Cardiac muscle cell (in vitro differentiated cells and primary cell): ENCODE measurements at places on chromosomes 4 and X. TPM values are rescaled to one million over a fixed set of nuclear protein-coding genes. Genes with fewer than 3 reads are reported as not detected.

CENPVL3 gene
- total RNA-seq, result 4.9 and 6.3 TPM in 2 replicates

PDZD4 gene
- total RNA-seq, result 5.4 and 5.8 TPM in 2 replicates

CENPE gene
- 1.1 and 16.4 TPM in 2 replicates for total RNA-seq

DNA sequence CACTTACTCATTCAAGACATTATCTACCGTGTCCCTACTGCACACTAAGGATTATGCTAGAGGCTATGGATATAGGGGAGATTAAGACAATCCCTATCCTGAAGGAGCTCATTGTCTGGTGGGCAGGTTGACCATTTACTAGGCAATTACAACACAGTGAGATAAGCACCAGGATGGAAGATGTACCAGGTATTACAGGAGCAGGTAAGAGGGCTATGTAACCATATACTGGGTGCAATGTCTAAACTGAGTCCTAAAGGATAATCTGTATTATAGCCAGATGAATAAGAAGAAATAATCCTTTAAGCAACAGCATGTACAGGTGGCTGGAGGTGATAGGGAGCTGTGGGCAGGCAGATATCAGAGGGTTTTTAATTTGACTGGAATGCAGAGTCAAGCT lies 113.3 kb upstream of the TBC1D9 start:
- H3K4me1 ChIP-seq, result peaks cover 37% of the 10 kb centered on the region
- H3K27me3 ChIP-seq, result no peaks in the 10 kb centered on the region
- no peak overlapping the region for H3K27ac ChIP-seq

FAM149A gene
- 9.1 and 9.8 TPM in 2 replicates for total RNA-seq

DNA sequence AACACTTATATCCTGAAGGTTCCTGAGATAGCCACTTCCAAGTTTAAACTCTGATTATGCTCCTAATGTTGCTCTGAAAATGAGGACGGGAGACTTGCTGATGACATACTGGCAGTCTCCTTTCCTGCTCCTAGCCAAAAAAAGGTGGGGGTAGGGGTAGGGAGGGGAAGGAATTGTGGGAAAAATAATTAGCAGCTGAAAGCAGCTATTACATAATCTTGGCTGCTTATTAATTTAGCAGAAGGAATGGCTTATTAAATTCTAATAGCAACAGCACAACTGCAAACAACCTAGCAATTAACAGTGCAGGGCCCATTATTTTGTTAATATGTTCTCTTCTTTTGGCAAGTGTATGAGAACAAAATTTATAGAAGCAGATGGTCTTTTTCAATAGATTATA lies 2.0 kb upstream of the AP1S2 start:
- H3K4me1 ChIP-seq, result peaks cover 10% of the 10 kb centered on the region
- no peaks in the 10 kb centered on the region for H3K27me3 ChIP-seq
- no peak overlapping the region for H3K27ac ChIP-seq
- DNase-seq, result no peak
- H3K36me3 ChIP-seq, result peaks cover 5% of the 10 kb centered on the region

- no peaks in the 10 kb centered on the region for H3K4me1 ChIP-seq
- no peak for DNase-seq
- no peaks in the 10 kb centered on the region for H3K36me3 ChIP-seq
- no peaks in the 10 kb centered on the region for H3K27me3 ChIP-seq
- no peak overlapping the region for H3K27ac ChIP-seq
- H3K4me3 ChIP-seq, result no peak overlapping the region
These were observed 285.1 kb downstream of the FRMPD4 start for GRCh38 chrX:12423346-12423745.

DNA sequence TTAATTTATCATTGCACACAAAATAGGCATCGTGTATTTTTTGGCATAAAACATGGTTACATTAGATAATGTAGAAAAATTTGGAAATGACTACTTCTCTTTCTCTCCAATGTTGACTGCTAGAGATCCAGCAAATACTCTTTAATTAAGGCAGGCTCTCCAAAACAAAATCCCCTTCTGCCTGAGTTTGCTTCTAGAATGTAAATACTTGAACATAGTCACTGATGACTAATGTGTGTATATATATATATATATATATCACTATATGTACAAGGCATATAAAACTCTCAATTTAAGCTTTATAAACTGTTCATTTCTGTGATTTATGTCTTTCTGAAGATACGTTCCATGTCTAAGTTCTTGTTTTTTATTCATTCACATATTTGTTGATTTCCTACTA lies 67.2 kb upstream of the CAMK2D start:
- no peaks in the 10 kb centered on the region for H3K36me3 ChIP-seq
- H3K4me1 ChIP-seq, result no peaks in the 10 kb centered on the region
- H3K27ac ChIP-seq, result no peak overlapping the region
- DNase-seq, result no peak
- no peaks in the 10 kb centered on the region for H3K27me3 ChIP-seq
- H3K4me3 ChIP-seq, result no peak overlapping the region

GDPD2 gene
- total RNA-seq, result not detected in 2 replicates

FAM241A gene
- total RNA-seq, result 1.7 and 2.3 TPM in 2 replicates

NIPAL1 gene
- total RNA-seq, result 3.6 and 8.5 TPM in 2 replicates

GRCh38 chr4:23333946-23334878 lies 555.6 kb downstream of the PPARGC1A start:
- no peaks in the 10 kb centered on the region for H3K27me3 ChIP-seq

DNA sequence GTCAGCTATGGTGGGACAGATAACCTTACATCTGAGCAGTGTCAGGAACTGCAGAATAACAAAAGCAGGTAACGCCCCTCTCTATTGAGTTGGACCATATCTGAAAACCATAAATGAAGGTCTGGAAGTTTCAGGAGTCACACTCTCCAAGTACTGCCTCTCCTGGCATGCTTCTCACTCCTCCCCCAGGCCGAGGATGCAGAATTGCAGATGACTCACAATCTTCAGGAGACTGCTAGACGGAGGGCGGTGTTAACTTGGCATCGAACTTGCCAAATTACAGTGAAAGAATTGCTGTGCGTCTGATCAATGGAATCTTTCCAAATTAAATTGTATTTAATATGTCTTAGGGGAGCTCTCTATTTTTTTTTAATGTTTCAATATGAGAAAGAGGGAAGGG lies 67.1 kb upstream of the TRIM2 start:
- H3K4me3 ChIP-seq, result no peak overlapping the region
- H3K27me3 ChIP-seq, result no peaks in the 10 kb centered on the region
- no peak overlapping the region for H3K27ac ChIP-seq

GRCh38 chrX:63920875-63921274 lies 135.9 kb upstream of the ARHGEF9 start:
- H3K27me3 ChIP-seq, result no peaks in the 10 kb centered on the region
- no peaks in the 10 kb centered on the region for H3K4me1 ChIP-seq
- no peak overlapping the region for H3K27ac ChIP-seq
- no peak overlapping the region for H3K4me3 ChIP-seq
- H3K36me3 ChIP-seq, result no peaks in the 10 kb centered on the region
- no peak for DNase-seq

FAM184B gene
- total RNA-seq, result not detected in 2 replicates

GRCh38 chrX:96386325-96386724 lies 298.3 kb upstream of the DIAPH2 start:
- no peak overlapping the region for H3K4me3 ChIP-seq
- no peak for DNase-seq
- no peaks in the 10 kb centered on the region for H3K4me1 ChIP-seq
- H3K36me3 ChIP-seq, result no peaks in the 10 kb centered on the region
- no peaks in the 10 kb centered on the region for H3K27me3 ChIP-seq

- no peaks in the 10 kb centered on the region for H3K4me1 ChIP-seq
- H3K27me3 ChIP-seq, result no peaks in the 10 kb centered on the region
- H3K27ac ChIP-seq, result no peak within 1 kb of the TSS
- H3K4me3 ChIP-seq, result no peak within 1 kb of the TSS
- no peak for DNase-seq
These were observed at the start of gene CYSLTR1 for GRCh38 chrX:78327370-78328086. Gene CYSLTR1, minus strand, starts transcription at chrX:78327611. Its CDS starts 53,865 bp downstream, at chrX:78273746.

DNA sequence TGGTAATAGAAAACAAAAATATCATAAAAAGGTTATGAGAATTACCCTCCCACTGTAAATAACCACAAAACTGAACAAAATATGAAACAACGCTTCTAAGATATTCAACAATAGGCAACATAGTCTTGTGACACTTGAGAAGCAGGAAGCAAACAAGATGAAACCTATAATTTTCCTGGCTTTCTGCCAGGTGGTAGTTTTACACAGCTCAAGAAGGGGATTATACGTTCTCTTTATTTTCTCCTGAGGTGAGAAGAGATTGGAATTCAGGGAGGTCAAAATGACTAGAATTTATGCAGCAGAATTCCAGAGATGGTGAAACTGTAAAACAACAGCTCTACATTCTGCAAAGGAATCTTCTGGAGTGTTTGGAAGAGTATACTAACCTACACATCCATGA lies 186.0 kb downstream of the HHIP start:
- no peaks in the 10 kb centered on the region for H3K36me3 ChIP-seq
- no peak overlapping the region for H3K4me3 ChIP-seq
- no peaks in the 10 kb centered on the region for H3K4me1 ChIP-seq
- DNase-seq, result peak; percentile 17
- no peak overlapping the region for H3K27ac ChIP-seq

DNA sequence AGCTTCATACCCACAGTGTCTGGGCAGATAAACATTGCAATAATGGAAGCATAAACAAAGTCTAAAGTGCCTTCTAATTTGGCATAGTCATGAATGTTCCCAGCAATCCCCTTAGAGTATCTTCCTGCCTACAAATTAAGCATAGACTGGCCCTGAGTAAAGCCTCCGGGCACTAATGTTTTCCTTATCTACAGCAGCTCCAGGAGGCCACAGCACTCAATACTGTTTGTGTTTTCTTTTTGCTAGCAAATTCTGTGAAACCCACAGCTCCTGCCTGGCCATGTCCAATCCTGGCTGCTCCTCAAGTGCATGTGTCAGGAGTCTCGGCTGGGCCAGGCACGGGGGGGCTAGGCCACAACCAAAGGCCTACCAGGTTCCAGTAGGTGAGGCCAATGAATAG lies 102.7 kb upstream of the TBC1D9 start:
- H3K4me1 ChIP-seq, result peaks cover 11% of the 10 kb centered on the region
- no peaks in the 10 kb centered on the region for H3K27me3 ChIP-seq
- H3K27ac ChIP-seq, result no peak overlapping the region
- peaks cover under 1% of the 10 kb centered on the region for H3K36me3 ChIP-seq

DNA sequence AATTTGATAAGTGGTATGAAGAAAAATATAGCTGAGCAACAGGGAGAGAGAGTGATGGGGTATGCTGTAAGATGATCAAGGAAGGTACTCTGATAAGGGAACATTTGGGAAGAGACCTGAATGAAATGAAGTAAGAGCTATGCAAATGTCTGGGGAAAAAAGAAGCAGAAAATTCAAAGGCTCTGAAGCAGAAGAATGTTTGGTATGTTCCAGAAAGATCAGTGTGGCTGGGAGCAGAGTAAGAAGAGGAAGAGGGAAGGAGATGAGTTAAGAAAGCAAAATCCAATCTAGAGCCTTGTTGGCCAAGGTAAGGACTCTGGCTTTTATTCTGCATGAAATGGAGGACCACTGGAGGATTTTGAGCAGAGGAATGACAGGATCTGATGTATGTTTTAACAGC lies 90.0 kb downstream of the AWAT2 start:
- H3K27ac ChIP-seq, result no peak overlapping the region
- H3K4me1 ChIP-seq, result no peaks in the 10 kb centered on the region
- peak; percentile 11 for DNase-seq
- H3K36me3 ChIP-seq, result no peaks in the 10 kb centered on the region
- no peak overlapping the region for H3K4me3 ChIP-seq

DNA sequence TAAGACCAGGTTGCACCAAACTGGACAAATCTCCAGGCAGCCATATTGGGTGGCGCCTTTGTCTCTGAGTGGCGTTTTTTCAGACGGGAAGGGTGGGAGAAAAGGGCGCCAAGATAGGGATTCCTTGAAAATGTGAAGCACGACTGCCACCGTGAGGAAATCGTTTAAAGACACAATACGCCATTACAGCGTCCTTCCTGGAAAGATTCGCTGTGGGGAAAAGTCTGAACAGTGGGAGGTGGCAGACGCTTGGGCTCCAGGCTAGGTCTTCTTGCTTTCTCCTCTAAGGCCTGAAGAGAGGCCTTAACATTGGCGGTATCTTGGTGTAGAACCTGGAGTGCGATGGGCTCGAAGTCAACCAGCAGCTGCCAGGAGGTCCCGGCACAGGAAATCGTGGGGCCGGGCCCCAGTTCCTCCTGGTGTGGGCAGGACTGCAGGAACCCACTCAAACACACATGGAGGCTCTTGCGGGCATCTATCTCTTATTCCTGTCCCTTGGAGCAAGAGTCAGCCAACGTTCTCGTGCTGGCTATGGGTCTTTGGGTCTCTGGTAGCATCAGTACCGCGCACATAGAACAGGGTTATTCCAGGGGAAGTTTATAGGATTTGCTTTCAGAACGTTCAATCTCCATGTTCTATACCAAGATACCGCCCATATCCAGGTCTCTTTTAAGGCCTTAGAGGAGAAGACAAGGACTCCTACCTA lies 208.8 kb downstream of the OR13H1 start:
- H3K27ac ChIP-seq, result no peak overlapping the region
- no peak for DNase-seq

DNA sequence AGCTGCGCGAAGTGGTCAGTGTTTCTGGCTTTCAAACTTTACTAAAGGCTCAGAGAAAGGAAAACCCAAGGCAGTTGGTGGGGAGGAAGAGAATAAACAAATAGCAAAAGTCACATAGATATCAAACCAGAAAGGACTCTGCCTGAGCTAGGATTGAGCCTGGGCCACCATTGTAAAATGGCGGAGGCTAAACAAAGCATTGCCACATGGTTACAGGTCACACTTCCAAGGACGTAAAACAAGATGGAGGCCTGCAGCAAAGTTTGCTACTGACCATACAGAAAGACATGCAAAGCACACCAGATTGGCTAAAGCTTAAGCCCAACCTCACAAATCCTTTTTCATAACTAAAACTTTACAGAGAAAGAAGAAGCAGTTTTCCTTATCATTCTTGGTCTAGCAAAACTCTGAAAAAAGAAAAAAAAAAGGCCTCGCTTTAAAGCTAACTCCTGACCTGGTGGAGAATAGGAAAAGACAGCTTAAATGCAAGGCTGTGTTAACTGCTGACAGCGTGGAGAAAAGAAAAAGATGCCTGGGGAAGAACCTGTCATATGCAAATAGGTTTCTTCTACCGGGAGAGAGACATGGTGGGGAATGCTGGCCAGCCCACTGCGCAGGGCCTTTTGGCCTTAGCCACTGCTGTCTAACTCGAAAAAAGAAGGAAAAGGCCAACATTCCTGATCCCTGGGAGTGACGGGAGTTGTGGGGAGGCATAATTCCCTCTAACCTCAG lies 81.8 kb upstream of the SMARCA5 start:
- no peak for DNase-seq
- no peaks in the 10 kb centered on the region for H3K27me3 ChIP-seq
- H3K4me3 ChIP-seq, result no peak overlapping the region

DNA sequence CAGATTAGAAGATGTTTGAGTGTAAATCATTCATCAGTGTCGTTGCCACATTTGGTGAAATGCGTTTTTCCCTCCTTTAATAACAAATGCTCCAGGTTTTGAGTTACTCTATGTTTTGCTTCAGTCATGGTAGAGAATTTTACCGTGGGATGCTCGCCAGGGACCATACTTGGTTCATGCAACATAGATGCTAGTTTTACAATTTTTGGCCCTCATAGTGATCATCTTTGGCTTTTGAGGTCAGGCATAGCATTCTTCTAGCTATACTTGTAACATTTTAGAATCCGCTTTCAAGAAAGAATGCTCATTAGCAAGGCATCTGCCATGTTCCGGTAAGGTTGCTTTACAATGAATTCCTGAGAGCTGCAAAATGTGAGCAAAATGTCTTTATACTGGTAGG lies 147.2 kb downstream of the SPCS3 start:
- H3K4me1 ChIP-seq, result no peaks in the 10 kb centered on the region
- H3K4me3 ChIP-seq, result no peak overlapping the region
- H3K36me3 ChIP-seq, result no peaks in the 10 kb centered on the region
- no peaks in the 10 kb centered on the region for H3K27me3 ChIP-seq
- no peak for DNase-seq

NKX3-2 gene
- 0.39 and 0.45 TPM in 2 replicates for total RNA-seq

PFKFB1 gene
- 0.33 and 0.99 TPM in 2 replicates for total RNA-seq
